ENCODE measurements at places on chromosomes 1 and 21.

- no peak for DNase-seq
These were observed 183.3 kb downstream of the NEK7 start for GRCh38 chr1:198340139-198340538.

DNA sequence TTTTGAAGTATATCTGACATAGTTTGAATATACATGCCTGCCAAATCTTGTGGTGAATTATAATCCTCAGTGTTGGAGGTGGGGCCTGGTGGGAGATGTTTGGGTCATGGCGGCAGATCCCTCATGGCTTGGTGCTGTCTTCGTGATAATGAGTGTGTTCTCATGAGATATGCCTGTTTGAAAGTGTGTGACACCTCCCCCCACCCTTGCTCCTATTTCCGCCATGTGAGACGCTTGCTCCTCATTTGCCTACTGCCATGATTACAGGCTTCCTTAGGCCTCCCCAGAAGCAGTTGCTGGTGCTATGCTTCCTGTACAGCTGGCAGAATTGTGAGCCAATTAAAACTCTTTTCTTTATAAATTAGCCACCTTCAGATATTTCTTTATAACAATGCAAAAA is 436.6 kb upstream of the BEND5 start:
- DNase-seq: no peak

- no peak for DNase-seq
These were observed 101.5 kb upstream of the COL24A1 start for GRCh38 chr1:86258101-86258500.

DNA sequence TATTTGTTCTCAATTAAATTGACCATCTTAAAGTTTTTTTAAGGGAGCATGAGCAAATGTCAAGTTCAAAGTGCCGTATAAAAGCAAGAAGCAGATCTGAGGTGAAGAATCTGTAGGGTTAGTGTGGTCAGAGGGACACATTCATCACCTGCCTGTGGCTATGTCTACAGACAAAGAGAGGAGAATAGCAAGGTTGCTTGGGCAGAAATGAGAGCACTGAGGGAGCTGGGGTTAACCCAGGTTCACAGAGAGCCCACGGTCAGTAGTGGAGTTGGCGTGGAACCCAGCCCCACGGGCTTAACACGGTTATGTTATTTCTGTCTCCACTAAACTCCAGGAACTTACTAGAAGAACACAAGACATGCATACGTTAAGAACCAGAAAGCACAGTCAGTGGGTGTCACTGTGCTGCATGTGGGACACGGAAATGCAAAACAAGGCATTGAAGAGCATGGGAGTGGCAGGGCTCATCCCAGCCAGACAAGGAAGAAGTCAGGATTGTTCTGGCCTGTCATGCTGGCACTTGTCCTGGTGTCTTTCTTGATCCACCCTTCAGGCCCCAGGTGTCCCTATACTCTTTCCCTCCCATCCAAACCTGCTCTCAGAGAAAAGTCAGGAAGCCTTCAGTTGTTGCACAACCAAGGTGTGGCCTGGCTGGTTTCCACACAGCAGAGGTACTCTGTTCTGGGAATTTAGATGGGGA is 95.5 kb upstream of the IVNS1ABP start:
- no peak for DNase-seq

DNA sequence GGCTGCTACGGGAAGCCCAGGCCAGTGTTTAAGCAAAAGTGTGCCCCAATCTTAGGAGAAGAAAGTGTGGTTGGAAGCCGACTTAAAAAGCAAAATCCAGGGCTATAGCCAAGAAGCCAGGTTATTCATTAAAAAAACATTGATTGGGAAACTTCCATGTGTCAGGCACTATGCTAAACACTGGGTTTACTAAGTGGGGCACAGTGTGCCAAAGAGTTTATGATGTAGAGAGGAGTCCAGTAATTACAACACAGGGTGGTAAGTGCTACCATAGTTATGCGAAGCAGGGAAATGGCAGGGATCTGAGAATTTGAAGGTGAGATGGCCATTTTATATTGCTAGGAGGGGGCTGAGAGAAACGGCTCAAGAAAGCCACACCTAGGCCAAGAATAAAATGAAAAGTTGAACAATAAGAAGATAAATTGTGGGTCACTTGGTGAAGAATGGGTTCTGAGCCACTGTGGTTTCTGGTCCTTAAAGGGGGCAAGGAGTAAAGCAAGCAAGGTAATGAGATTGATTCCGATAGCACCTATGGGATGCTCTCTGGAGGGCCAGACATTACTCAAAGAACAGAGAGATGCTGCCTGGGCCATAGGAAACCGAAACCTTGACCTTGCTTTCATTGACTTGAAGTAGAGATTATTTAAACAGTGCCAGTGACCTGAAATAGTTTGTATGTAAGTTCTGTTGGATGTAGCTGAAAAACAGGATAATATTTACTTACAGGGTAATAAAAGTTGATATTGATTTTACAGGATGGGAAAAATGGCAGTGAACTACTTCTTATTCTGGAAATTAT is 177.8 kb downstream of the GIPC2 start:
- no peak for DNase-seq

GRCh38 chr1:216958569-216958968 is 235.3 kb upstream of the ESRRG start:
- DNase-seq: no peak

DNA sequence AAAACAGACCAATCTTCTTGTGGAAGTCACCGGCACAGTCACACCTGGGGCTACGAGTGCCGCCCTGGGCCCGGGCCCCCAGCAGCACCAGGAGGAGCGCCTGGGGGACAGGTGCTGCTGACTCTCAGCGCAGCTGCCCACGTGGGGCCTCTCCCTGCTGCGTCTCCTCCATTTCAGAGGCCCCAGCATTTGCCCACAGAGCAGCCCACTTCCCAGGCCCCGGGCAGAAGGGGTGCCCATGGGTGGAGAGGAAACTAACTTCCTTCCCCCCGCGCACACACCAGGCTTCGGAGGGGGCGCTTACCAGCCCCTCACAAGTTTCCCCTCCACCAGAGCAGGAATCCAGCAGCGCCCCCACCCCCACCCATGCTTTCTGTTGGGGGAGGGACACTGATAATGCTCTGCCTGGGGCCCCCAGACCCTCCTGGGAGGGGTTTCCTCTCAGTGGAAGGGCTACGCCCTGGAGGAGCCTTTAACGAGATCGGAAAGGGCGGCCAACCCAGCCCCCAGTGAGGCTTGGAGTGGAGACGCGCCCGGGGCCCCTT is 440 bp downstream of the TNFRSF25 start:
- DNase-seq: peak; percentile 45

- DNase-seq: no peak
These were observed 275.2 kb downstream of the GRIK1 start for GRCh38 chr21:29664615-29665014.

GRCh38 chr1:115642168-115643072 is 650 bp downstream of the VANGL1 start:
- no peak for DNase-seq

DNA sequence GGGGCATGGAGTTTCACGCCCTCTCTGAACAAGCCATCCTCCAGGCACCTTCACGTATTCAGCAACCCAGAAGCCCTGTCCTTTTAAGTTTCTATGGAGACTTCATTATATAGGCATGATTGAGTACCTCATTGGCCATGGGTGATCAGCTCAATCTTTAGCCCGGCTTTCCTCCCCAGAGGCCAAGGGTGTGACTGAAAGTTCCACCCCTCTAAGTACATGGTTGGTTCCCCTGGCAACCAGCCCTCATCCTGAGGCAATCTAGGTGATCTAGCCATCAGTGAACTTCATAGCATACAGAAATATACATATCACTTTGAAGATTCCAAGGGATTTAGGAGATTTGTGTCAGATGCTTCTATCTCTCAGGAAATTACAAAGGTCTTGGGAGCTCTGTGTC is 21.3 kb upstream of the DHX9 start:
- DNase-seq: no peak

DNA sequence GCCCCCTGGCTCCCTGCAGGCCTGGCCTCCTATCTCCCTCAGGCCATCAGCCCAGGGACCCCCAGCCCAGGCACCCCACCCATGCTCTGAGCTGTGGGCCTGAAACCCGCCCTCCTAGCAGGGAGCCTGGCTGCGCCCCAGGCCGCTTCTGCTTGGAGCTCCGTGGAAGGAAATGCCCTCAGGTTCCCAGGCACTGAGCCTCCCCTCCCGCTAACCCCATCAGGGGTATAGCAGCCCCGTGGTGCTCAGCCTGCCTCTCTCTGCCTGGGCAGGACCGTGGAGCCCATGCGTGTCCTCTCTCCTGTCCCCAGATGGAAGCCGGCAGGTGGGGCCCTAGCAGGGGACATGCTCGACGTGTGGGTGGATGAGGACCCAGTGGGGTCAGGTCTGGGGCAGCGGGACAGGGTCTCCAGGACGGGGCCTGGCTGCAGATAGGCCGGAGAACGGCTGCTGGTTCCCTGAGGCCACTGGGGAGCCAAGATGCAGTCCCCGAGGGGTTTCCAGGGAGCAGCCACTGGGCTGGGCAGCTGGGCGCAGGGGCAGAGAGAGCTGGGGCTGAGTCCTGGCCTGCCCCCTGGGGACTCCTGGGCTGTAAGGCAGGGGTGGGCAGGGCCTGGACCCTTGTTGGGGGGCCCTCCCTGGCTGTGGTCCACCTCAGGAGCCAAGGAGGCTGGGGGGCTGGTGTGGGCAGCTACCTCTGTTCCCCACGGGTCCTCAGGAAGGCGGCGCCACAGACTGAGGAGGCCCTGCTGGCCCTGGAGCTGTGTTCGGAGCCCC is 75.5 kb downstream of the MORN1 start:
- no peak for DNase-seq

DNA sequence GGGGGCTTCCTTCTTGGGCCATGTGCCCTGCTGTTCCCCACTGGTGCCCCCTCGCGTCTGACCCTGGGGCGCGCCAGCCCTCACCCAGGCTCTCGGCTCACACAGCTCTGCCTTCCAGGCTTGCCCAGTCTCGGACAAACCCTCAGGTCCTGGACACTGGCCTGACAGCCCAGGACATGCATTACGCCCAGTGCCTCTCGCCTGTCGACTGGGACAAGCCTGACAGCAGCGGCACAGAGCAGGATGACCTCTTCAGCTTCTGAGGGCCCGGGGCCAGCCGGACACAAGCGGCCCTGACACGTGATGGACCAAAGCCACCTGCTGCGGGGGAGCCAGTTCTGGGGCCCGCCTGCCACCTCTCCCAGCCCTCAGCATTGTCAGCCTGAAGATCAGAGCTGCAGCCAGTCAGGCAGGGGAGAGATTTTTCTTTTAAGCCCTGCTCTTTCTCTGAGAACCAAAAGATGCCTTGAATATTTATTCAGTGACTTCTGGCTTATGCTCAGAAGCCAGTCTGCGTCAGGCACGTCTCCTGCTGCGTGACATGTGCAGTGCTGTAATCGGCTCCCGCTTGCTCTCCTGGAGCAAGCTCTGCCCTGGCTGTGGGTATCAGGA is 23.4 kb downstream of the LDLRAP1 start:
- no peak for DNase-seq

GRCh38 chr1:18836654-18837053 is 22.8 kb downstream of the TAS1R2 start:
- DNase-seq: no peak

DNA sequence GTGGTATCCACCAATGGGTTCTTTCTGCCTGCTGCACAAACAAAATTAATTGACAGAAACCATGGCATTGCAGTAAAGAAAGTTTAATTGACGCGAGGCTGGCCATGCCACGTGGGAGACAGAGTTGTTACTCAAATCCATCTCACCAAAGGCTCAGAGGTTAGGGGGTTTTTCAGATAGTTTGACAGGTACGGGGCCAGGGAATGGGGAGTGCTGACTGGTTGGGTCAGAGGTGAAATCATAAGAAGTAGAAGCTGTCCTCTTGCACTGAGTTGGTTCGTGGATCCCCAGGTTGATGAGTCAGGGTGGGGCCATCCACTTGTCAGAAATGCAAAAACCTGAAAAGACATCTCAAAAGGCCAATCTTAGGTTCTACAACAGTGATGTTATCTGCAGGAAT is 941 bp upstream of the TBCE start:
- DNase-seq: no peak

- no peak for DNase-seq
These were observed 15.8 kb downstream of the SMAP2 start for GRCh38 chr1:40389322-40389803.

- DNase-seq: no peak
These were observed 5.2 kb upstream of the SPRR1B start for GRCh38 chr1:153025797-153026196.

- no peak for DNase-seq
These were observed 88.3 kb upstream of the HP1BP3 start for GRCh38 chr1:20875198-20875973.

GRCh38 chr1:207309745-207310273 is 11.7 kb upstream of the CD55 start:
- DNase-seq: no peak

GRCh38 chr1:22041505-22041904 is 11.0 kb upstream of the CDC42 start:
- DNase-seq: no peak

- DNase-seq: no peak
These were observed 49.1 kb downstream of the MCOLN2 start for GRCh38 chr1:84947536-84948410.

- no peak for DNase-seq
These were observed 21.7 kb downstream of the DOP1B start for GRCh38 chr21:36178349-36178748.

DNA sequence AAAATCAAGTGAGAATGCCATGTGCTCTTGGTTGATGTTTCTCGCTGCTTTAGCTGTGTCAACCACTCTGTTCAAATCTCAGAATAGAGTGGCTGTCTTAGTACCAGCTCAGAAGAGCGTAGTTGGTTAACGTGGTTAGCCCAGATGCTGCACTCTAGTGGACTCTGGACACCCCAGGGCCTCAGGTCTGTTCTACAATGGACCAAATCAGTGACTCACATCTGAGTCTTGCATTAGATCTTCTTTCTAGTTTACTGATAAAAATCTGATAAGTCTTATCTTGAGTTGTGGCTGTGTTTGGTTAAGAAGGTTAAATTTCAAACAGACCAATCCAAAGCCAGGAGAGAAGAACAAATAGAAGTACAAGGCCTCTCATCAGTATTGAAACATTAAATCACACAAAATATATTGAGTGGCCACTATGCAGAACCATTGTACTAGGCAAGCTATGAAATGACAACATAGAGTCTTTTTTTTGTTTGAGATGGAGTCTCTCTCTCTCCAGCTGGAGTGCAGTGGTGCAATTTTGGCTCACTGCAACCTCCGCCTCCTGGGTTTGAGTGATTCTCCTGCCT is 104.1 kb downstream of the NR5A2 start:
- DNase-seq: no peak

GRCh38 chr1:226534645-226535044 is 13.9 kb upstream of the STUM start:
- DNase-seq: no peak

- DNase-seq: no peak
These were observed 2.2 kb upstream of the POFUT2 start for GRCh38 chr21:45289655-45290515.

DNA sequence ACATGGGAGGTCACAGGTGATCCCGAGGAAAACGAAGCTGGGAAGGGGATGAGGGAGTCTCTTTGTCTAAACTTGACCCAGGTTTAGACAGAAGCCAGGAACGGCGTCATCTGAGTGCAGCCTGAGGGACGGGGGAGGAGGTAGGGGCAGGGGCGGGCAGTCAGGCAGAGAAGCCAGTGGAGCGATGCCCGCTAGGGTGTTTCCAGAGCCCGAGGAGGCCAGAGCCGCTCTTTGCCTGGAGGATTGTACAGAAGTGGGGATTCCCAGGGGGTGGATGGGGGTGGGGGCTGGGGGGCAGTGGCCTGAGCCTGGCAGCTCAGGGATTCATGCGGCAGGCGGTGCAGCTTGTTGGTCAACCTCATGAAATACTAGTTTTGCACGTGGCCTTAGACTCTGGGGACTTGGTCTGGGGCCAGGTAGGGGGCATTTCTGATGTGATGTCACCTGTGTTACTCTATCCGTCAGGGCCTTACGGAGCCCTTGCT is 58.4 kb downstream of the VPS26C start:
- no peak for DNase-seq

Measured in T-helper 9 cell (primary cell).